ENCODE measurements at places on chromosomes 6 and 20.

DNA sequence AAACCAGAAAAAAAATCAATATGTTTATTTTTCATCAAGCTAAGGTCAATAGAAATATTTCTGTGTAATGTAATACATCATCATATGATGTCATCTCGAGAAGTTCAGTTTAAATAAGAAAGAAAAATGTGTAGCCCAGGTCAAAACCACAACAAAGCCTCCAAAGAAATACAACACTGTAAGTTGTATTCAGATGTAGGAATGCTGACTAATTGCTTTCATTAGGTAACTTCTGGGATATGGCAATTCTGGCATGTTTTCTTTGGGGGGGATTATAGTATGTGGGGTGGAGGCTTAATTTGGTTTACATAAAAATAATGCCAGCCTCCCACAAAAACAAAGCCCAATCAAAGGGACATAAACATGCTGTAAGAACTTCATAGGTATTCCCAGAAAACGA is 881.8 kb upstream of the CITED2 start:
- DNase-seq = no peak

GRCh38 chr20:5095454-5095853 is 24.3 kb downstream of the PCNA start:
- DNase-seq = no peak

DNA sequence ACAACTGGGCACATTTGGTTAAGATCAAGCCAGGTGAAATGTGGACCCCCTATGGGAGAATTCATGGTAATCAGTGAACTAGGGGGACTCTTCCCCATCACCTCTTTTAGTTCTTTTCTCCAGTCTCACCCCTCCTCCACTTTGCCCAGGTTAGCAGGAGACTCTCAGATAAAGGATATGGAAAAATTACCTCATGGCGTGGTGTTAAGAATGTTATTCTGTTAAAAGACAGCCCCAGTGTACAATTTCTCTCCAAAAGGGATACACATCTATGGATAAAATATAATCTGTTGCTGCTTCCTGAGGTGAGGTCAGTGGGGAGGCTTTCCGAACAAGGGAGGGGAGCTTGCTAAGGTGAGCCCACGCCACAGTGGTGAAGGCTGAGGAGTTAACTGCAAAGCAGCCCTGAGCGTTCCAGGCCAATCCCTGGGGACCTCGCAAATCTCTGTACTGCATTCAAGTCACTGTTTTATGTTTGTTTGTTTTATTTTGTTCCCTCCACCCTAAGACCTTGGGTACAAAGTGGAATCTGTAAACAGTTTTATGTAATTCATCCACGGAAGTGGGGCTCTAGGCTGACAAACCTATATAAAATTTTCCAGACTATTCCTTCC is 52.0 kb downstream of the ADGRF1 start:
- DNase-seq = no peak

DNA sequence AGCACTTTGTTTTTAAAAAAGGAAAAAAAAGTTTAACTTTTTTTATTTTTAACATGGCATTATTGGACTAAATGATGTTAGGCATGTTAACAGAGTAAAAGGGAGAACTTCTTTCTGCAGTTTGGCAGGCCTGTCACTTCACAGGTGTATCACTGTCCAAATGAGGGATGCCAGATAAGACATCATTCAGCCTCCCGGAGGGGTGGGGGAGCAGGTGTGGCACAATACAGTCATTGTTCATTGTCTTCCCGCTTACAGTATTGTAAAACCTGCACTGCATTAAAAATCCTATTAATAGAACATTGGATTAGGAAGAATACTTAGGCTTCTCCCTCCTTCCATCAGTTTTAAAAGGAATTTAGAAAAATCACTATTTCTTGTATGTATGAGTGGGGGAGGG is 80.7 kb downstream of the CARMIL1 start:
- DNase-seq = no peak

- no peak for DNase-seq
Measured at GRCh38 chr6:162543221-162543620, 184.3 kb downstream of the PRKN start.

DNA sequence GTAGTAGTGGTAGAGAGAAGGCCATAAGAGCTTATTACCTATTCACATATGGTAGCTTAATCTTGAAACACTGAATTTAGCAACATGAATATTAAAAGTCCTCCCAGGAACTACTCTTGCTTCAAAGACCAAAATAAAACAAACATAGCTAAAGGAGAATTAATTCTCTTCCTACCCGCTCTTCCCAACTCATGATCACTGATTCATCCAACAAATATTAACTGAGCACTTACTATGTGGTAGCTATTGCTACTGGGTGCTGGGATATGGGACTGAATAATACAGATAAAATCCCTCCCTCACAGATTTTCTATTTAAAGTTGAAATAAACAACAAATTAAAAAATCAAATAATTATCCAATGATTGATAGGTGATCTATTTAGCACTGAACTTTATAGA is 287.1 kb downstream of the BTBD9 start:
- no peak for DNase-seq

GRCh38 chr20:35248641-35249475 is 22.4 kb downstream of the MMP24 start:
- DNase-seq = no peak

- no peak for DNase-seq
Measured at GRCh38 chr6:133223452-133224029, 17.6 kb upstream of the EYA4 start.

- DNase-seq = no peak
Measured at GRCh38 chr6:17894191-17894590, 93.2 kb downstream of the KIF13A start.

DNA sequence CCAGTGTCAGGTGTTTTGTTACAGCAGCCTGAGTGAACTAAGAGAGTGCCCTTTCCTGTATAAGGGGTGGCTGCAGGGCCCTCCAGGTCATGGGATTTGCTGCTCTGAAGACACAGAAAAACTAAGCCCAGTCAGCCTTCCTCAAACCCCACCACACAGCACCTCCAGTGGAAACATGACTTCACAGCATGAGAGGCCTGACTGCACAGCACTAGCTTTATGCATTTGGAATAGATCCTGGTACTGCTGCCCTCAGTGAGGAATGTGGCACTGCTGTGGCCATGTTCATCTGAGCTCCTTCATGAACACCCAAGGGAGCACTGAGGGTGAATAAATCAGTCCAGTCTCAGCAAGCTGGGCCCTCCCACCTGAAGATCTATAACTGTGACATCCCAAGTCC is 296.1 kb upstream of the FOXQ1 start:
- no peak for DNase-seq

- DNase-seq = peak; percentile 88
Measured at GRCh38 chr20:58306421-58307261, 2.9 kb upstream of the RAB22A start.

DNA sequence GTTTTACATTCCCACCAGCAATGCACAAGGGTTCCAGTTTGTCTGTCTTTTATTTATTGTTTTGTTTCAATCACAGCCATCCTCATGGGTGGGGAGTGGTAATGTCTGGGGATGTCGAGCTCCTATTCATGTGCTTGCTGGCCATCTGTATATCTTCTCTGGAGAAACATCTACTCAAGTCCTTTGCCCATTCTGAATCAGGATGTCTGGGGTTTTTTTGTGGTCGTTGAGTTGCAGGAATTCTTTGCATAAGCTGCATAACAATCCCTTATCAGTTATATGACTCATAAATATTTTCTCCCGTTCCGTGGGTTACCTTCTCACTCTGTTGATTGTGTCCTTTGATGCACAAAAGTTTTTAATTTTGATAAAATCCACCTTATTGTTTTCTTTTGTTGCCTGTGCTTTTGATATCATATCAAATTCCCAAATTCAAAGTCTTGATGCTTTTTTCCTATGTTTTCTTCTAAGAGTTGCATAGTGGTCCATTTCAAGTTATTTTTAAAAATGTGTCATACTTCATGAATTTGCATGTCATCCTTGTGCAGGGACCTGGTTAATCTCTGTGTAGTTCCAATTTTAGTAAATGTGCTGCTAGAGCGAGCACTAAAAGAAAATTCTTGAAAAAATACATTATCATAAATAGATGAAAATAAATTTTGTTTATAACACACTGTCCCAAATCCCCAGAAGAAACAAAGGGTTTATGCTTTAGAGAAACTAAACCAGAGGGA is 54.9 kb upstream of the PDE10A start:
- DNase-seq = no peak

DNA sequence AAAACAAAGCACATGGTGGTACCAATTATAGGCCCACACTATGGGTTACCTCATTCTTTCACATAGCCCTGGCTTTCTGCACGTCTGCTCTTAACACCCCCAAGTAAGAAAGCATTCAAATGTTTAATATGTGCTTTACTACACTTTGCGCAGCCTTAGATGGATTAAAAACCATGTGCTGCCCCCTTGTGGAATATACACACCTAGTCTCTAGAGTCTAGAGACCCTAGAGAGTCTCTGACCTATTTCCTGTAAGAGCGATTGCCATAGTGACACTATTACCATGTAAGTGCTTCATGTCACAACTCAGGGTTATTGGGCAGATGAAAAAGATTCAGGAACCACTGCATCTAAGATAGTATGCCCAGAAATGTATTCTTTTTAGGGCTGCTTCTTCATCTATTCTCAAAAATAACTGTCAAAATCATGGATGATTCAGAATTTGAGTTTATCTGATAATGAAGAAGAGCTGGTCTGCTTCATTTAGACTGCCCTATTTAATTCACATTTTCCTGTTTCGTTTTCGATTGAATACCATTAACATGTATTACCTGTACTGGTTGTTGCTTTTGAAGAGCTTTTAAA is 186.3 kb downstream of the ADGB start:
- DNase-seq = peak; percentile 29

DNA sequence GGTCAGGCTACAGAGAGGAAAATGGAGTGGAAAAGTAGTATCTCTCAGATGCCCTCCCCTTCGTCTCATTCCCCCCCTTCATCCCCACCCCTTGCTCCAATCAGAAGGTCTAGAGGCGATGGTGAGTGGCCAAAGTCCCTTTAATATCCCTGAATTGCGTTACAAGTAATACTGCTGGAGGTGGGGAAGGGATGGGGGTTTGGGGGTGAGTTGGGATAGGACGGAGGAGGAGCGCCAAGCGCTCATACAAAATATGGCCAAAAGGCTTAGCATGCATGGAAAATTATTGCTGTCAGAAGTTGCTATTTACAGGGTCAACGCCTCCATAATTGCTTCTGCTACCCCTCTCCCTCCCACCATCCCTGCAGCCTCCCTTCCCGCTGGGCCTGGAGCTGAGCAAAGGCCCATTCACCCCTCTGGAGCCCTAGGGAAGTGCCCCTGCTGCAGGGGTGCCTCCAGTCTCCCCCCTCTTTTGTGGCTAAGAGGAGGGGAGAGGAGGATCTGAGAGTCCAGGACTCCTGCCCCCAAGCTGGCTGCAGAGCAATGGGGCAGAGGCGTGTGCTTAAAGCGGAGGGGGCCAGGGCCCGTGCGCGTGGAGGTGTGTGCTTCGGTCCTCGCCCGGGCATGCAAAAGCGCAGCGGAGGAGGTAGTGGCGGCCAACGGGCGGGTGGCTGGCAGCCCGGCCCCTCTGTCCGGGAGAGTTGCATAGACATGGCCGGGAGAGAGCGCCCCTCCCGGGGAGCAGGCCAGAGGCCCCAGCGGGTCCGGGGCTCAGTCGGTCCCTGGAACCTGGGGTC is 8.7 kb upstream of the SRXN1 start:
- DNase-seq = no peak

- DNase-seq = no peak
Measured at GRCh38 chr6:153145591-153145990, 14.5 kb upstream of the RGS17 start.

DNA sequence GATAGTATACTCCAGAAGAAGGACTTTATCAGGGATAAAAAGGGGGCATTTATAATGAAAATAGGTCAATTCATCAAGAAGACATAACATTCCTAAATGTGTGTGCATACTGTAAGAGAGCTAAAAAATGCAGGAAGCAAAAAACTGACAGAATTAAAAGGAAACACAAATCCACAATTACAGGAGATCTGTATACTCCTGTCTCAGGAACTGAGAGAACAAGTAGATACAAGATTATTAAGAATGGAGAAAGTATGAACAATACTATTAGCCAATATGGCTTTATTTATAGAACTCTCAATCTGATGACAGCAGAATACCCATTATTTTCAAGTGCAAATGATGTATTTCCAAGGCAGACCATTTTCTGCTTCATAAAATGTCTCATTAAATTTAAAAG is 167.7 kb upstream of the BMP5 start:
- DNase-seq = no peak

- no peak for DNase-seq
Measured at GRCh38 chr20:4041748-4042411, 26.5 kb upstream of the RNF24 start.

GRCh38 chr20:38148328-38149102 is 16.6 kb downstream of the TGM2 start:
- no peak for DNase-seq

DNA sequence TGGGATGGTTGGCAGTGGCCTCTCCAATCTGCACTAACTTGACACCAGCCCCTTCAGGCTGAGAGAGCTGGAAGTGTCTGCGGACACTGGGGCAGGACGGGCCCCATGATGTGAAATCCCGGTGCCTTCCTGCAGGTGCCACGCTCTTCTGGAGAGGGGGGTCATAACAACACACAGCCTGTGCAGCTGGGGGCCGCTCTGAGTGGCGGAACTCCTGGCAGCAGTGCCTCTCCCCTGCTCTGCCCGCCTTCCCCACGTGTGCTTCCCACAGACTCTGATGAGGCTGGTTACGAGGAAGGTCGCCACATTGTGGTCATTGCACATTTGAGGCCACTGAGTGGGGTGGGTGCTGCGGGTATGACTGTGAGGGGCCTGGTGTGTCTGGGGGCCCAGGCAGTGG is 145.2 kb downstream of the DTNBP1 start:
- DNase-seq = no peak

DNA sequence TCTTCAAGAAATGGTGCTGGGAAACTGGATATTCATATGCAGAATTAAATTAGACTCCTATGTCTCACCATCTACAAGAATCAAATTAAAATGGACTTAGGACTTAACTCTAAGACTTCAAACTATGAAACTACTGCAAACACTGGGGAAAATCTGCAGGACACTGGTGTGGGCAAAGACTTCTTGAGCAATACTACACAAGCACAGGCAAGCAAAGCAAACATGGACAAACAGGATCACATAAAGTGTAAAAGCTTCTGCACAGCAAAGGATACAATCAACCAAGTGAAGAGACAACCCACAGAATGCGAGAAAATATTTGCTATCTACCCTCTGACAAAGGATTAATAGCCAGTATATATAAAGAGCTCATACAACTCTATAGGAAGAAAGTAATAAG is 1161.1 kb upstream of the CITED2 start:
- DNase-seq = no peak

- DNase-seq = no peak
Measured at GRCh38 chr6:7202950-7203349, 95.2 kb downstream of the RREB1 start.
